RWPE1 (cell line): ENCODE measurements at places on chromosomes 2 and 18.

GRCh38 chr2:181178130-181178529 lies 197.7 kb downstream of the UBE2E3 start:
- DNase-seq = no peak

GRCh38 chr18:2143636-2144035 lies 427.7 kb downstream of the METTL4 start:
- no peak for DNase-seq

GRCh38 chr2:100733391-100734187 lies 86.3 kb upstream of the NPAS2 start:
- DNase-seq = no peak

DNA sequence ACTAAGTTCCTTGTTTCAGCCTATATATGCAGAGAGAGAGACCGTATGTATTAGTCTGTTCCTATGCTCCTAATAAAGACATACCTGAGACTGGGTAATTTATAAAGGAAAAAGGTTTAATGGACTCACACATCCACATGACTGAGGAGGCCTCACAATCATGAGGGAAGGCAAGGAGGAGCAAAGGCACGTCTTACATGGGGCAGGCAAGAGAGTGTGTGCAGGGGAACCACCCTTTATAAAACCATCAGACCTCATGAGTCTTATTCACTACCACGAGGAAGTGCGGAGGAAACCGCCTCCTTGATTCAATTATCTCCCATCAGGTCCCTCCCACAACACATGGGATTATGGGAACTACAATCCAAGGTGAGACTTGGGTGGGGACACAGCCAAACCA lies 73.8 kb downstream of the TMEM18 start:
- DNase-seq = no peak

DNA sequence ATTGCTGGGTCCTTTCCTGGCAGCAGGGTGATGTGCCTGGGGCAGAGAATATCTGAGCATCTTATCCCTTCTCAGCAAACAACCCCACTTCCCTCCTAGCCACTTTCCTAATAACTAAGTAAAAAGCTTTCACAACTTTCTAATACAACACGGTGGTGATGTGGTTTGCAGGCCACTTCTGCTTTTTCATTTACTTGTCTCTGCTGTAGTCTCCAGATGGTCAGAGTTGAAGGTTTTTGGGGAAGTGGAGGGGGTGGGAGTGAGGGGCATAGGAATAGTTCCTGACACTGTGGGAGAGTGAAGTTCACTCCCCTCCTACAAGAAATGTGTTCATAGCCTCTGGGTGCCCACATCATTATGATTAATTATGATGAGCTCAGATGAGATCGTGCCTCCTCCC lies 11.6 kb downstream of the OXER1 start:
- no peak for DNase-seq

GRCh38 chr18:37541517-37541916 lies 24.1 kb downstream of the CELF4 start:
- no peak for DNase-seq

- DNase-seq = peak; percentile 8
Measured at GRCh38 chr18:47323158-47323557, 71.7 kb upstream of the SKOR2 start.

DNA sequence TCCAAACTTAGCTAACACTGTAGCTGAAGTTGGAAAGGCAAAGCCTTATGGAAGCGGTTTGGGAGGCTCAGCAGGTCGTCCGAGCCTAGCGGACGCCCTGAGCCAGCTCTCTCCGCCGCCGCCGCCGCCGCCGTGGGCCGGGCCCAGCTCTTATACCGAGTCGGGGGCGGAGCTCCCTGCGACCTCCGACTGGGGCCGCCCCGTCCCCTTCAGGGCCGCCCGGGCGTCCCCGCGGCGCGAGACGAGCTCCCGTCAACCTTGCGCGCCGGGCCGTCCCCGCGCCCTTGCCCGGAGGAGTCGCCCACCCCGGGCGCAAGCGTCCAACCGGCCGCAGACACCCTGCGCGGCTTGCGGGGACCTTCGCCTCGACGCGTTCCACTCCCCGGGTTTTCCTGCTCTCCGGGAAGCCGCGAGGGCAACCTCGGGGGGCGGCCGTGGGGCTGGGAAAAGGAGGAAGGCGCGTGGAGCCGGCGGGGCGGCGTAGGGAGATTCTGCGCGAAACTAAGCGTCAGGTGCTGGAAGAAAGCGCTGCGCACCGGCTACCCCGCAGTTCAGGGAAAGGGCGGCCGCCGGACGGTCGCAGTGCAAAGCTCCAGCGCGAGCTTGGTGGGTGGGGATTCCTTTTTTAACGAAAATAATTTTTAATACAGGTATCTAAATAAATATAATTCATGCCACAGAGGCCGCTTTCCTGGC lies at the start of gene SLC40A1:
SLC40A1 (minus strand) TSS at position 129 of the 696 bp plus-strand sequence. CDS start 326 bp downstream, outside the sequence.
- DNase-seq = peak; percentile 21

DNA sequence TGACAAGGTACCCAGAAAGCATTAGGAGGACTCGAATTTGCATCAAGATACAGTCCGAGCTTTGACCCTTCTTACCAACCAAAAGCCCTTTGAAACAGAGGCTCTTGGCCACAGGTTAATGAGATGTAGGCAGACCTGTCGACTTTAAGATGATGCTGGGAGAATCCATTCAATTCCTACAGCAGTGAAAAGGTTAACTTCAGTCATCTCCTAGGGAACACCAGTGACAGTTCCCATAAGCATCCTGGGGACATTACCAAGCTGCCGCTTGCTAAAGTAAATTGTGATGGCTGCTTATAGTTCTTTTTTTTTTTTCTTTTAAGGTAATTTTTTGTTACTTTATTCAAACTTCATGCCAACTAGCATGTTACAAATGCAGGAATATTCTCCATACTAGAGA lies 379.3 kb downstream of the SOX11 start:
- DNase-seq = no peak

- DNase-seq = no peak
Measured at GRCh38 chr2:20633794-20634506, 16.9 kb downstream of the HS1BP3 start.

DNA sequence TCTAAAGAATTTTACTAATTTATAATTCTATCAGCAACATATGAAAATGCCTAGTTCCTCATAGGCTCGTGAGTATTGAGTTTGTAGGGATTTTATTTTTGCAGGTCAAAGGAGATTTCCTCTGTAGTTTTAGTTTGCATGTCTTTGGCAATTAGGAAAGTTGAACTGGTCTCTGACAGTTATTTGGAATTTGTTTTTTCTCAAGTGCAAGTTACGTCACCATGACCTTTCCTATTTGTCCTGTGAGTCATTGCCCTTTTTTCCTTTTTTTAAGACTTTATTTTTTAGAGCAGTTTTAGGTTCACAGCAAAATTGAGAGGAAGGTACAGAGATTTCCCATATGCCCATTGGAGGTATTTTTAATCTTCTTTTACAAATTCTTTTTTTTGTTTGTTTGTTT lies 29.0 kb downstream of the RAMP1 start:
- DNase-seq = no peak
